ENCODE measurements at places on chromosomes 6 and 20.

DNA sequence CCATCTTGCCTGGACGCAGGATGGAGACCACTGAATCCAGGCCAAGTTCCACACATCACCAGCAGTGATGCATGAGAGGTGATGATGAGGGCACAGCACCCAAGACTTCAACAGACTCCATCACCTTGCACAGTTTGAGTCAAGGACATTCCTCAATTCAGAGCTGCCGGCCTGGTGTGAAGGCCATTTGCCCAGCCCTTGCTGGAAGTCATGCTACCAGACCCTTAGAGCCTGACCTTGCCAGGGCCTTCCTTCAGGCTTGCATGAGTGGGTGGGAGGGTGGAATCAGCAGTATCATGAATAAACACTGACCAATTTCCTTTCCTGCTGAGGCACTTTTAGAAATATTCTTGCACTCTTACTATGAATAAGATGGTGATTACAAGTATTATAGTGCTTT lies 130.2 kb upstream of the SSTR4 start:
- DNase-seq, result no peak

DNA sequence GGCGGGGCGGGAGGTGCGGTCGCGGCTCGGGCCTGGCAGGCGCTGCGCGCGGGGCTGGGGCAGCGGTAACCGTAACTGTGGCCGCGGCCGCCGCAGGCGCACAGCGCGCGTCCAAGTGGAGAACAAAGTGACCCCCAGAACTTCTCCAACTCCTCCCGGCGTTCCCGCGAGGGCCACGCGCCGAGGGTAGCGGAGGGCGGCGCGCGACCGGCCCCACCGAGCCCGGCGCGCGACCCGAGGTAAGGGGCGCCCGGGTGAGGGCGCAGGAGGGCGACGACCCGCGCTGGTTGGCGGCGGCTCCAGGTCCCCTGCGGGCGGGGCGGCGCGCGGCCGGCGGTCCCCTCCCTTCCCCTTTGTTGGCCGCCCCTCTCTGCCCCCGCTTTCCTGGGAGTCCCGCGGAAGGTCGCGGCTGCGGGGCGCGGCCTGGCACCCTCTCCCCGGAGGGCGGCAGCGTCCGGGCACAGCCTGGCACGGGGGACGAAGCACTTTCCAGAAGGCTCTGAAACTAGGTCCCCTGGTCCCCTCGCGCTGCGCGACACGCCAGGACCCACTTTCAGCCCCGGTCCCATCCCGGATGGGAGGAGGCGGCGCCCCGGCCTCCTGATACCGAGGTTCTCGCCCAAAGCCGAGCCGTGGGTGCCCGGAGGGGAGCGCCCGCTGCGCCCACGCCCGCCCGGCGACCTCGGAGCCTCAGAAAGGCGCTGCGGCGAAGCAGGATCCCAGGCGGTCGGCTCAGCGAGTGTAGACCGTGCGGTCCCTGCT lies at the start of gene TIAM2:
TSS of gene TIAM2 (plus strand) at position 62 of the 762 bp plus-strand sequence. CDS start 133,909 bp downstream, outside the sequence.
- no peak for DNase-seq

GRCh38 chr20:22339946-22340345 lies 244.4 kb downstream of the FOXA2 start:
- DNase-seq, result no peak

DNA sequence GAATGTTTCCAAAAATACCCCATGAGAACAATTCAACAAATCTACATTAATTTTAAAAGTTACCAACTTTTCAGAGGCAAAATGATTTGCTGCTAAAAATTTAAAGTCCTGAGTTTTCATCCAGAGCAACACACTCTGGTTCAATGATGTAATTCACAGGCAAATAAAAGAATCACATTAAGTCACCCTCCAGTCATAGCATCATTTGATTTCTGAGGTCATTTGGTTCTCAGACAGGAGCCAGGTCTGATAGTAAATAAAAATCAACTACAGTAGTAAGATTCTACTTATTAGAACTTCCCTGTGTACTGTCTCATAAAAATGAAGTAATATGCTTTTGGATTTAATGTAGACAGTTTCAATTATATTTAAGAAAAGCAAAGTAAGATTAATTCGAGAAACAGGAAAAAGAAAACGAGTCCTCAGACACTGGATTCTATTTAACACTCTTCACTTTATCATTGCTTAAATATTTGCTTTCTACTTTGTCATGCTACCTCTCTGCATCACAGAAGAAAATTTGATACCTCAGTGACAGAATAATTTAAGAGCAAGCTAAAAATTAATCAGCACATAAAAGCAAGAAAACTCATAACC lies 25.8 kb downstream of the MAP7 start:
- peak; percentile 51 for DNase-seq

DNA sequence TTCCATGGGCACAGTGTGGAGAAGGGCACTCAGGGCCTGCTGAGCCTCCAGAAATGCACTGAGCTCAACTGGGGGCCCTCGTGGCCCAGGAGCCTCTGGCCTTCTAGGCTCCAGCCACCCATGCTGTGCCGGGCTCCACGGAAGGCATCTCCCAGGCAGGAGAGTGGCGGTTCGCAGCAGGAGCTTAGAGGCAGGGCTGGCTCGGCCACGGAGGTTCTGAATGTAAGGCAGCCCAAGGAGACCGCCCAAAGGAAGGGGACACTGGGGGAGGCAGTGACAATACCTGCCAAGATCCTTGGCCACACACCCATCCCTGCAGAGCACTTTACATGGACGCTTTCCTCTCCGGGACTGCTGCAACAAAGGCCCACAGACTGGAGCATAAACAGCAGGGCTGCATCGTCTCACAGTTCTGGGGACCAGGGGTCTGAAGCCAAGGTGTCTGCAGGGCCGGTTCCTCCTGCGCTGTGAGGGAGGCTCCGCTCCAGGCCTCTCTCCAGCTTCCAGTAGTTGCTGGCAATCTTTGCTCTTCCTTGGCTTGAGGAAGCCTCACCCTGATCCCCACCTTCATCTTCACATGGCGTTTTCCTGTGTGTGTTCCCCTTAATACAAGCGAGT lies 128.2 kb upstream of the CDH4 start:
- DNase-seq, result no peak

GRCh38 chr20:17990278-17990972 lies 21.6 kb downstream of the MGME1 start:
- DNase-seq, result no peak
